ENCODE measurements at places on chromosomes 12 and 14. TPM values are rescaled to one million over a fixed set of nuclear protein-coding genes. Genes with fewer than 3 reads are reported as not detected.

The ACSM4 gene
- total RNA-seq, result not detected

The CCDC196 gene
- not detected for total RNA-seq

The PMCH gene
- total RNA-seq, result 1.8 TPM

The CLEC14A gene
- 414 TPM for total RNA-seq

GRCh38 chr12:18261273-18261672 is at the start of gene PIK3C2G:
Gene PIK3C2G, plus strand, starts transcription at chr12:18261518. Its CDS starts 20,564 bp downstream, at chr12:18282082.
- no peak for DNase-seq

- DNase-seq, result no peak
Observed at GRCh38 chr14:43793579-43793978, 713.5 kb downstream of the FSCB start.

DNA sequence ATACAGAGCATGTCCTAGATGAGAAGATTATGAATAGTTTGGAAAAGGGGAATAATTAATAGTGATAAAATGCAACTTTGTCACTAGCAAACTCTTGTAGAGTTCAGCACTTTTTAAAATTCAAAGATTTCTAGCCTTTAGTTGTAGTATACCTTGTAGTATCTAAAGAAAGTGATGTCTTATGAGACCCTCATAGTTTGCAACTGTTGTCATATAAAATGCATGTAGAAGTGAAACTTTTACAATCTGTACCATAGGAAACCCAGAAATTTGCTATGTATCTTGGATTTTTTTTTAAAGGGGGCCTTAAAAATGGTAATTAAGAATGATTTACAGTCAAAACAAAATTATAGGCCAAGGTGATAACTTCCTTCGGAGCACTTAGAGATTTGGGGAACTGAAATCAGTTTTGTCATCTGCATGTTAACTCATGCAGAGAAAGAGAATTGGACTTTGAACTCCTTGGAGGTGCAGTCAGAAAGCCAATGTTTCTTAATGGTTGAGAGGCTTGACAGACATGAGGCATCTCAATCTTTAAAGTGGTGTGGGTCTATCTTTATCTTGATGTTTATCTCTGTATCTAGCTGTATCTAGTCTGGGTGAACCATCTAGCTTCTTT is 1.3 kb downstream of the LRRK2 start:
- DNase-seq, result no peak

GRCh38 chr12:10716704-10717315 is 6.3 kb downstream of the YBX3 start:
- peak; percentile 95 for DNase-seq

DNA sequence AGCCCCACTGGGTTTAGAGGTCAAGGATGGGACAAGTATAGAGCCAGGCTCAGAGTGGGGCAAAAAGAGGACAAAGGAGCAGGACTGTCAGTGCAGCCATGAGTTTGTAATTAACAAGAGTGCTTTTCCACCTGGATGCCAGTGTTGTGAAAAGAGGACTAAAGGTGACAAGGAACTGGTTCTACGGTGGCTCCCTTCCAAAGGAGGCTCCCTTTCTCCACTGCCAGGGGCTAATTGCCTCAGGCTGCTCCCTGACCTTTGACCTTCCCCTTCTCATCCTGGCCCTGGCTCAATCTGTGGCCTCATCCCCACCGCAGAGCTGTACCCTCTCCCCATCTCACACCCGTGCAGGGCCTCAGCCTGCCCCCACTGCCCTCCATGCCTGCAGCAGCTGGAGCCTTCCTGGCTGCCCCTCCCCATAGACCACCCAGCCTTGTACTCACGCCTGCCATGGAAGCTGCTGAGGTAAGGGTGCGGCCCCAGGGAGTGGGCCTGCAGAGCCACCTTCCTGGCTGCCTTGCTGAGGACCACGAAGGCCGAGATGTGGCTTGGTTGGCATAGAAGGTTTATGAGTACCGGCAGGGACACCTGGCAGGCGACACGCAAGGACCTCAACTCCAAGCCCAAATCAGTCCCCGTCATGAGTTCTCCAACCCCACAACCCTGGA is 24.8 kb upstream of the FKBP4 start:
- DNase-seq, result no peak

DNA sequence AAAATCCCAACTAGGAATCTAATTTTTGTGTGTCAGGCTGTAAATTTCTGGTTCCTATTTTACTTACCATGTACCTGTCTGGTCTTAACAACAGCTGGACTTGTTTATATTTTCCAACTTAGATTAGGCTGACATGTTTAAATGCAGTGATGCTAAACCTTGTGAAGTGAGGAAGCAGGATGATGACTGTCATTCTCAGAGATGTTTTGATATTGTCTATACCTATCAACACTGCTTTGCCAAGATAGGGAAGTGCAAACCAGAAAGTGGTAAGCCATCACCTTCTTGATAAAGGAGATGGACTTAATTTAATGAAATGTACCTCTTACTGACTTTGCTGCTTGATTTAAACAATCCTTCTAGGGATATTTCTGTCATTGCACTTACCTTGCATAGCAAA is 2.1 kb downstream of the BICD1 start:
- DNase-seq, result peak; percentile 21

Data from endothelial cell of umbilical vein (primary cell).